ENCODE measurements at places on chromosomes 5 and 9.

GRCh38 chr9:22098643-22099332 lies 89.7 kb upstream of the CDKN2B start:
- no peak for DNase-seq

GRCh38 chr5:116573702-116574366 lies 789 bp downstream of the SEMA6A start:
- no peak for DNase-seq

- DNase-seq: no peak
These were observed 80.9 kb upstream of the PLPP6 start for GRCh38 chr9:4581035-4581760.

DNA sequence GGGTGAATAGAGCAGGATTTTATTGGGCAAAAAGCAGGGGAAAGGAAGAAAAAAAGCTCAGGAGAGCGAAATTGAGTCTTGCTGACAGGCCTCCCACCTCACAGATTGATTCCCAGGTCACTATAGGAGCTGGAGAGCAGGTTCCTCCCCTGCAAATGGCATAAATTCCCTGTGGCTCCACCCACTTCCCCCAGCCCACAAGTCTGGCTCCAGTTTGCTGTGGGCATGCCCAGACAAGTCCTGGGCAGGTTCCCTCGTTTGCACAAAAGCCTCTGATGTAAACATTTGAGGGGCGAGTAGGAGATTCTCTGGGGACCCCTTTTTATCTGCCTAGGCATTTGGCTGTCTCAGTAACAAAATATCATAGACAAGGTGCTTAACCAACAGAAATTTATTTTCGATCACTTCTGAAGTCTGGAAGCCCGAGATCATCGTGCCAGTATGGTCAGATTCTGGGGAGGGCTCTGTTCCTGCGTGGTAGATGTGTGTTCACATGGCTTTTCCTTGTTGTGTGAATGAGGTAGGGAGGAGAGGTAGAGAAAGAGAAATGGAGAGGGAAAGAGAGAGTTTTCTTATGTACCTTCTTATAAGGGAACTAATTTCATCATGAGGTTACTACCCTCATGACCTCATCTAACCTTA lies 614.5 kb downstream of the MAT2B start:
- DNase-seq: peak; percentile 11

DNA sequence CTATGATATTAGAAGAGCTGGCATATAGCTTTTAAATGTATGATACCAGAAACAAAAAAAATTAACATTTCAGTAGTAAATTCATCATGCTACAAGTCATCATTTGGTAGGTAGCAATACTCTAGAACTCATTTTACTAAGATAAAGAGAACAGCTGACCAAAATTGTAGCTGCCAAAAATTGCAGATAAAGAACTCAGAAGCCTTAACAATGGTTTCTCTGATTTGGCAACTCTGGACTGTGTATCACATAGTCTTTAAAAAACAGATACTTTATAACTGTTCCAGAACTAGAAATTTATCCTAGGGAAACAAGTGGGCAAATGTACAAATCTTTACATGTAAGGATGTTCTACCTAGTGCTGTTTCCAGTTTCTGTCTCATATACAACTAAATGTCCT lies 33.9 kb downstream of the ZFR start:
- DNase-seq: no peak

DNA sequence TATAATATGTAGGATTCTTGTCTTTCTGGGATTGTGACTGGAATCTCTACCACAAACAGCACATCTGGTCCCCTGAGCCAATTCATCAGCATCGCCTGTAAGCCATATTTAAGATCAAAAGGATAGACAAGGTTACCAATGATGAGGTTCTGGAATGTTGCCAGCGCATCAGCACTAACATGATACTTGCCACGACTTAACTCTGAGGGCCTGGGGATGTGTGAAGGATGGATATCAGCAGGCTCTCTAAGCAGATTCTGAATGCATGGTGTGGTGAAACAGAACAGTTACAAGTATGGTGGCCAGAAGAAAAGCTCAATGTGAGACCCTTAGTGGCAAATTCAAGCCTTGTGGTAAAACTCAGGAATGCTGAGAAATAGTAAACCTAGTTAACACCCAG lies 143.0 kb downstream of the XRCC4 start:
- no peak for DNase-seq

GRCh38 chr5:57468481-57469163 lies 14.0 kb downstream of the ACTBL2 start:
- DNase-seq: no peak

GRCh38 chr9:113531919-113532808 lies 68.6 kb downstream of the RGS3 start:
- no peak for DNase-seq

- DNase-seq: no peak
These were observed 247.5 kb upstream of the TMEM161B start for GRCh38 chr5:88515881-88516819.

DNA sequence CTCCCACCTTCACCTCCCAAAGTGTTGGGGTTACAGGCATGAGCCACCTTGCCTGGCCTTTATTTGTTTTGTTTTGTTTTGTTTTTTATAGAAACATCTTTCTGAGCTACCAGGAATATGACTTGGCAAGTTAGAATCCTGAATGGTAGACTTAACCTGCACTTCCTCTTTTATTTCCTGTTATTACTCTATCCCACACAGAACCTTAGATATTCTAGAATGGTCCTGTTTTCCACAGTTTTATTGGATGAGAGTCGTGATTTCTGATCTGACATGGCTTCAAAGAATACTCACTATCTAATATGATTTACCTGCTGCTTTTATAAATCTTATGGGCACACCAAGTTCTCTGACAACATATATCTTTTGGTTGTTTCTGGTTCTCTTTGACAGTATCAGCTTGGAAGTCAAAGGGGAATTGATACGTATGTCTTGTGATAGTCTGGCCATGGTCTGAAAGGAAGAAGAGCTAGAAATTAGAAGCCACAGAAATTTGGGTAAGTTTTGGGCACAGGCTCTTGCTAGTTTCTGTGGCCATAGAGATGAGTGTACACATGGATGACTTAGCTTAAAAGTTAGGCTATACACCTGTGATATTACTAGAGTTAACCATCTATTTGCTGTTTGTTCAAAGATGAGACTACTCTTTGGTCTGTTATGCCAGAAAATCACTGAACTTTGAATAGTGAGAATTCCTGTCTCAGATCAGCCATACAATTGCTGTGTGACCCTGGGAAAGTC lies 4.7 kb upstream of the PANK3 start:
- no peak for DNase-seq

GRCh38 chr9:78695519-78695918 lies 398.6 kb downstream of the PSAT1 start:
- no peak for DNase-seq

DNA sequence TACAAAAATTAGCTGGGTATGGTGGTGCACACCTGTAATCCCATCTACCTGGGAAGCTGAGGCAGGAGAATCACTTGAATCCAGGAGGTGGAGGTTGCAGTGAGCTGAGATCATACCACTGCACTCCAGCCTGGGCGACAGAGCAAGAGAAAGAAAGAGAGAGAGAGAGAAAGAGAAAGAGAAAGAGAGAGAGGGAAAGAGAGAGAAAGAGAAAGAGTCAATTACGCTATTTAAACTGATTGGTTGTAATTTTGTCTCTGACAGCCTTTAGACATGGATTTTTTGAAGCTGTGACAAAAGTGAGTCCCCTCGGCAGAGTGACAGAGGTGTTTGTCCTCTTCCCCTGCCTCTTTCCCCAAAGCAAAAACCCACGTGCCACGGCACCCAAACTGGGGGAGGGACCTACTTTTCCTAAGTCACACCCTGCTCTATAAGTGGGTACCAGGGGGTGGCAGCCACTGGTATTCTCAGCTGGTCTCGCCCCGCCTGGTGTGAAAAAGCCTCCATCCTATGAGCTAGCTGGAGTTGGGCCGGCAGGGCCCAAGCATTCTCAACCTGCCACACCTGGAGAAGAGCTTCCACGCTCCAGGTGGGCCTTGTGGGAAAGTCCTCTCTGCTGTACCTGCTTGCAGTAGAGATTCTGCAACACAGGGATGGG lies 3.4 kb upstream of the CFAP157 start:
- no peak for DNase-seq

DNA sequence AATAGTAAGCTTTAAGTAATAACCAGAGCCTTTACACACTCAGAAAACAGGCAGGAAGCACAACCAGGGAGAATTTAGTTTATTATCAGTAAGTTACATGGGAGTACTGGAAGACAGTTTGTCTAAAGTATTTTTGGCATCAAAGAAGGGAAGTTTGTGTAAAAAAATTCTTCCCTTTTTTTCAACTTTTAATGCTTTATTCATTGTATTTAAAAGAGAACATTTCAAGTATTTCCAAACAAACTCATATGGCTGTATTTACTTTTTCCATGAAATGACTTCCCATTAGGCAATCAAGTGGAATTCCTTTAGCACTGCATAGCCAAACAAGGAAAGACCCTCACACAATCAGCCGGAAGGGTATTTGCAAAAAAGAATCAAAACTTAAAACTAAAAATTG lies 26.7 kb downstream of the RNF145 start:
- DNase-seq: no peak

DNA sequence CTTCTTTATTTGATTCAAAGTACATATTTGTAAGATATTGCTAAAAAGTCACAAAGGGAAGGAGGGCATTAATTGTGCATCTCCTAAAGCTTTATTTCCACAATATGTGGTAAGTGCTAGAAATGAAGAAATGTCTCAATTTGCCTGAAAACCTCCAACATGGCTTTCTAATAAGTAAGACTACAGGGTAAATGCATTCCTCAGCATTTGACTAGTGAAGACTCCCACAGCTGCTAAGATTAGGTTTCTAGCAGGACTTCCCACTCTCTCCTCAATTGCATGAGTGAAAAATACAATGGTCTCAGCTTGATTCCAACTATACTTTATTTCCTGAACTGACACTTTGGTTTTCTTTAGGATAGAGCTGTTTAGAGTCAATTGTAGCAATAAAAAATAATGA lies 162.1 kb downstream of the ELAVL2 start:
- DNase-seq: no peak

- no peak for DNase-seq
These were observed 646.6 kb downstream of the TLE4 start for GRCh38 chr9:80218328-80218727.

- no peak for DNase-seq
These were observed 77.0 kb downstream of the OXCT1 start for GRCh38 chr5:41793141-41793770.

- DNase-seq: no peak
These were observed 20.7 kb downstream of the ROR2 start for GRCh38 chr9:91929331-91929730.

GRCh38 chr9:16624744-16625117 lies 245.7 kb downstream of the BNC2 start:
- no peak for DNase-seq

DNA sequence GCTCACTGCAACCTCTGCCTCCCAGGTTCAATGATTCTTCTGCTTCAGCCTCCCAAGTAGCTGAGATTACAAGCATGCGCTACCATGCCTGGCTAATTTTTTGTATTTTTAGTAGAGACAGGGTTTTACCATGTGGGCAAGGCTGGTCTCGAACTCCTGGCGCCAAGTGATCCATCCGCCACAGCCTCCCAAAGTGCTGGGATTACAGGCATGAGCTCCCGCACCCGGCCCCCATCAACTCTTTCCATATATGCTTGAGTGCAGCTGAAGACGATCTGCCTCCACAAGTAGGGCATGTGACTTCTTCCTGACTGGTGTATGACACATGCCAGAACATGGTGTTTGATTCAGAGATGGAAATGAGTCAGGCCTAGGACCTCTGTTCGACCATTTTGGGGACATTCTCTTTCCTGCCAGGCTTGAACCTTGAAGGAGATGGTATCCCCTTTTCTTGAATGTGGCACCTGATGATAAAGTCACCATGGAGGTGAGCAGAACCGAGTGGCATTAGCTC lies 7.5 kb upstream of the CNOT6 start:
- no peak for DNase-seq

DNA sequence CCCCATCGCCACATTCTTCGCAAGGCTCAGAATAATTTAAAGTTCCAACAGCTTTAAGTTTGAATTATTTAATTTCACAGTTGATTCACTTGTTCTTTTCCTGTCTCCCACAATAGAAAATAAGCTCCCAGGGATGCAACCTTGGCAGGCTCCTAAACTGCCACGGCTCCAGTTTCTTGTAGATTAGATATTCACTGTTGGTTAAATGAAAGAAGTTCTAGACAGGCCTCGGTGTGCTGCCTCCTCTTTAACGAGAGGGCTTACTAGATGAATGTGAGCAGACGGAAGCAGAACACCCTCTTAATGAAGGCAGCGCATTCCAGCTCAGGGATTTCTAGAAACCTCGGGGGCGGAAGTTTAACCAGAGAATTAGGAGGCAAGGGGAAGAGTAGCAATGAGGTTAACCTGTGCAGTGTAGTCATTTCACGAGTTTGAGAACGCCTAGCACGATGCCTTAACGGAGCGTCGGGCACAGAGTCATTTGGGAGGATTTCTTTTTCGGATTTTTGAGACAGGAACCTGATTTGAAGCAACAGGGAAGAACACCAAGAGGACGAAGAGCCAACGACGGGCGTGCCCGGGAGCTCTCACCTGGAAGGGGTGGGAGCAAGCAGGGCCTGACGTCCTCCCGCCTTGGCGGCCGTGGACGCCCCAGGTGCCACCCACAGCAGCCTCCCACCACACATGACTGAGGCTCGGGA lies 637 bp upstream of the SMC5 start:
- peak; percentile 15 for DNase-seq

DNA sequence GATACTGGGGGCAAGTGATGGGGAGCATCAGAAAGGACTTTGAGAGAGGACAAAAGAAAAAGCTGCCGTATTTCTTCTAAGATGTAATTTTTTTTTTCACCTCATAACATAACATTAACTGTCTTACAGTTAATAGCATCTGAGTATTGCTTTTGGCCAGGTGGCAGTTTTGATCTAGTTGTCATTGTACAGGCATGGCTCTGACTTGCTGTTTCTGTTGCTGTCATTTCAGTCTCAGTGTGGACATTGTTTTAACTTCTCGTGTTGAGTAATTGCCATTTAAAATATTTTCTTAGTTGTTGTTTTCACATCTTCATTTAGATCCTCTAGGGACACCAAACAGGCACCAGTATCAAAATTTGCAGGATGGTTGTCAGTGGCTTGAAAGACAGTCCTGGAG lies 12.4 kb downstream of the SMAD5 start:
- DNase-seq: no peak

GRCh38 chr5:134397196-134397595 lies 14.5 kb downstream of the CDKN2AIPNL start:
- DNase-seq: no peak

DNA sequence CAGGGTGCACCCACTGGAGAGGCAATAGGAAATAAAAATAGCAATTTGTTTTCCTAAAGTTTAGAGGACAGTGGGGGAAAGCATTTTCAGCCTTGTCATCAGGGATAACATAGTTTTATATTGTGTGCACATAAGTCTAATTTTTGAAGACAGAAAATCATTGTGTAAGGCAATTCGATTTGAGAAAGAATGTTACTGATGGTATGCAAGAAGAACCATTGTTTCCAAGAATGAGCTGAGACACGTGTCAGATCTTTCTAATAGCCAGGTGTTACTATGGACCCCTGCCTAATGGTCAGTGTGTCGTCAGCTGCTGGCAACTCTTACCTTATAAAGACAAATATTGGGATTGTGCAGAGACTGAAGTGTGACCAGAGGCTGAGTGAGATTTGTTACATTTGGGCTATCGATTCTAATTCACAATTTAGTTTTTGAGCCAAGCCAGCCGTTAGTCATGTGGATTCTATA lies 67.1 kb upstream of the PPP2R2B start:
- DNase-seq: no peak

- DNase-seq: no peak
These were observed 21.4 kb upstream of the MLLT3 start for GRCh38 chr9:20643660-20644059.
